ENCODE measurements at places on chromosomes 2 and 18.

DNA sequence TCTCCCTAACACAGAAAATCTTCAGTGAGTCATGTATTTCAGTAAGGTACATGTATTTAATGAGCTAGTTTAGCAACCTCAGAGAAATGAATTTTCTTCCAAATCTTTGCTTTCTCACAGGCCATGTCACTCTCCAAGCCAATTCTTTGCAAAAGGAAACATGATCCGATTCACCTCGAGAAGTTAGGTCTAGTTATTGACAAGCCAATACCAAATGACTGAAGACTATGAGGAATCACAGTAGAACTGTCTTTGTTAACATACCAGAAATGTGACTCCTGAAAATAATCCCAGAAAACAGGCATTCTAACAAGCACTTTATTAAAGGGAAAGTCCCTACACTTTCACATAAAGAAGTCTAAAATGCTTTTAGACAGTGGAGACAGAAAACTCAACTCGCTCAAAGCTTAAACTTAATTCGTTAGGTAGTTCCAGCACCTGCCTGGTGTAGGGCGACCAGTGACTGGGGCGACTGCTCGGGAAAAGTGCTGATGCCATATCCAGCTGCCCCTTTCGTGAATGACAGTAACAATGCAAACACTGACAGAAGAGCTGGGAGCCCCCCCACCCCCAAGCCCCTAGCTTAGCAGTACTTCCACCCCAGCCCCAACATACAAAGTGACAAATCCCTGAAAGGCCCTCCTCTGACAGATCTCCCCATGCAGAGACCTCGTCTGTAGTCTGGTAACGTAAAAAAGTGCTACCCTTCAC is 1.8 kb downstream of the MEMO1 start:
- DNase-seq = peak; percentile 15

DNA sequence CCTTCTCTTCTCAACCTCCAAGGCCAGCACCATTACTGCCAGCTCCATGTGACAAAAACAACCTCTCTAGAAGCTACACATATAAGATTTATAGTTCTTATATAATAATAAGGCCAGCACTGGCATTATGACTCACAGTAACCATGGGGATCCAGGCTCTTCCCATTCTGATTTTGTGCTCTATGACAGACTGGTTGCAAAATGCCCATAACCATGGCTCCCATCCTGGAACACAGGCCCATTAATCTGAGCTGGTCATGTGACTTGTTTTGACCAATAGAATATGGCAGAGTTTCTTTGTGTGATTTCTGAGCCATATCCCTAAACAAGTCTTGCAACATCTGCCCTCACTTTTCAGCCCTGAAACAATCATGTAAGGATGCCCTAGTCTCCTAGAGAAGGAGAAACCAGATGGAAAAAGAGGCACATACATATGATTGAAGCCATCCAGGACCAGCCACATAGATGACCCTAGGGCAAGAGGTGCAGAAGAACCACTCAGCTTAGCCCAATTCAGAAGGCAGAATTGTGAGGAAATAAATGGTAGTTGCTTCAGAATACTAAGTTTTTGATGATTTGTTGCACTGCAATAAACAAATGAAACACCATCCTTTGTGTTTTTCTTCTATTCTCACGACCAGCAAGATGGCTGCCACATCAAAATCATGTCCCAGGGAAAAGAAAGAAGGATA is 173.9 kb downstream of the SUCLG1 start:
- no peak for DNase-seq

GRCh38 chr2:151361674-151362370 is 4.4 kb downstream of the TNFAIP6 start:
- no peak for DNase-seq

DNA sequence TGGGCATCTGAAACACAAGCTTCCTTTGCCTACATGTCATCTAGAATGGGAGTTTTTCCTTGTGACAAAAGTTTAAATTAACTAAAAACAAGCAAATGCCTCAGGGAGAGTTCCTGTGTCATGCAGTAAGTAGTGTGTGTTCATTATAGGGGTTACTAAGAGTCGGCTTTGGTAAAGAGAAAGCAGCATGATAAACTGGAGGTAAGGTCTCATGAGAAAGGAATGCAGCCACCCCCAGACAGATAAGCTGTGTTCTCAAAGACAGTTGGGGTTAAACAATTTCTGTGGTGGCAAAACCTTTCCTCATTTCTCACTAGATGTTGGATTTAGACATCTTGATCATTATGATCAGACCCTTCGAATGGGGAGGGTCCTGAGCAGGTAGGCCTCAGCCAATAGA is 129.7 kb downstream of the MAP4K4 start:
- DNase-seq = no peak

- no peak for DNase-seq
Observed at GRCh38 chr2:215805493-215805892, 207.9 kb downstream of the MREG start.

- DNase-seq = no peak
Observed at GRCh38 chr2:117199511-117199910, 615.0 kb upstream of the DDX18 start.

GRCh38 chr18:59559528-59559927 is 137.7 kb downstream of the CCBE1 start:
- no peak for DNase-seq

DNA sequence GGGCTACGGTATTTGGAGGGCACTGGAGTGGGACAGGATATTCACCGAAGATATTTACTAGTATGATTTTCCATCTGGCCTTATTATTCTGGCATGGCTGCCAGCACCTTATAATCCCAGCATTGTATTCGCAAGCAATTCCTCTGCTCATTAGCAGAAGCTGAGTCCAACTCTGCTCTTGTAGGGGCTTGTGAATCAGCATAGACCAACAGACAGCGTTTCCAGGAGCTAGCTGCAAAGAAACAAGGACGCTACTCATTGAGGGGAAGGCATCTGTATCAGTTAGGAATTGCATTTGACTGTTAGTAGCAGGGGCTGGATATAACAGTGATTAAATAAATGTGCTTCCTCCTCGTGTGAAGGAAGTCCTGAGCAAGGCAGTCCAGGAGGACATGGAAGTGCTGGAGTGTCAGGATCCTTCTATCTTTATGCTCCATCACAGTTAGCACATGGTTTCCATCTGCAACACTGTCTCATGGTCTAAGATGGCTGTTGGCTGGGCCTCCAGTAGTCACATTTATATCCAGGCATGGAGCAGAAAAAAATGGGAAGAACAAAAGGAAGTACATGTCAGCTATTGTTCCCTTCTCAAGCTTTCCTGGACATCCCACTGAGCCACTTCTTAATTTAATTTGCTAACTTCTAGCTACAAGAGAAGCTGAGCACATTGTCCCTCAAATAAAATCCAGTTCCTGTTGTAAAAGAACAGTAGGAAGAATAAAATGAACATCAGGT is 214.1 kb downstream of the C1D start:
- no peak for DNase-seq

All from stimulated activated CD4-positive, alpha-beta T cell treated with anti-CD3 and anti-CD28 coated beads, Interleukin-4, amount 100 ng/mL, for 1 hour (primary cell).